Left lobe of liver (tissue), 2 donors: ENCODE measurements at places on chromosomes 12 and 14.

DNA sequence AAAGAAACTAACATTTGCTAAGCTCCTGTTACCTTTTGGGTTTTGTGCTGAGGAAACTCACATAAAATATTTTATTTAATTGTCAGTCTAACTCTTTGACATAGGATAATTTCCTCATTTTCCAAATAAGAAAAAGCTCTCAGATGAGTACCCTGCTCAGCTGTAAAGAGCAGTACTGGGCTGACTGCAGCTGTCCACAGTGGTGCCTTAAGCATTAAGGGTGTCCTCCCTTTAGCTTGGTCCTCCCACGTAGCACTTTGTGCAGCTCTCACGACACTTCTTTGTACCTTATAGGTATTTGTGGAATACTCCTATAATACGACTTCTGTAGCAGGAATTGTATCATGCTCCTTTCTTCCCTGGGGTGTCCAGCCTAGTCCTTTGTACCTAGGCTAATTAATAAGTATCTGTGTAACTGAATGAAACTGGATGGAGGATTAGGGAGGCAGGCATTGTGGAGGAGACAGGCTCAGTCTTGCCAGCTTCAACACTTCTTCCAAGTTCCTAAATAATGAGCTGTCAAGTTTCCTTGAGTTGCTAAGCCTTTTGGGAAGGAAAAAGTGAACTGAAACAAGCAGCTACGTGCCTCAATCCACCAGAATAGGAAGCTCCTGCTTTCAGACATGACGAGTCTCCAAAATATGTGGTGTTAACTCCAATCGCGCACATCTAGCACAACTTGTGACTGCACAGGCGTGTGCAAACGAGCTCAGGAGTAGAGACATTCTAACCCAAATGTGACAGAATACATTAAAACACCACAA lies 123.0 kb downstream of the SLC38A4 start:
- no peak for DNase-seq

DNA sequence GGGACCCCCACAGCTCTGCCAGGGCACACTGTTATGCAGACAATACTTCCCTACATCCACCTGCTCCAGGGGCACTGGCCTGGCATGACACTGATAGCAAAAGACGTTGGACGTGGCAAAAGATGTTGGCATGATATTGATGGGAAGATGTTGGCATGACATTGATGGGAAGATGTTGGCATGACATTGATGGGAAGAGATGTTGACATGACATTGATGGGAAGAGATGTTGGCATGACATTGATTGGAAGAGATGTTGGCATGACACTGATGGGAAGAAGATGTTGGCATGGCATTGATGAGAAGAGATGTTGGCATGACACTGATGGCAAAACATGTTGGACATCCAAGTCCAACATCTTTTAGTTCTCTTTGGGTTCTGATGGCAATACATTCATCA lies 11.4 kb upstream of the DEGS2 start:
- no peak for DNase-seq

DNA sequence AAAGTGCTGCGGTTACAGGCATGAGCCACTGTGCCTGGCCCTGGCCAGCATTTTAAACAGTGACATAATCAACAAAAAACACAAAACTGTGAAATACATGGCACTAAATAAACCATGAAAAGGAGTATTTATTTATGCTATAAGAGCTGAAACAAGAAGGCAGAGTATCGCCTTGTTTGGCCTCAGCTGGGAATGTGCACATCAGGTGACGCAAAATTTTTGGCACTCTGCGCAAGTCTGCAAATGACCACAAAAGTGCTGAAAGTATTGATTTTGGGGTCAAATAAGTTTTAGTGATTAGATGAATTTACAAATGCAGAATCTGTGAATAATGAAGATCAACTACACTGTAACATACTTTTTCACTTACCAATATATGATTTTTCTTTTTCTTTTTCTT lies 36.6 kb upstream of the NFKBIA start:
- peak; percentile 72 for DNase-seq

- DNase-seq: peak; percentile 18
Measured at GRCh38 chr12:131124487-131125280, 171.0 kb downstream of the ADGRD1 start.
